ENCODE measurements at places on chromosomes 6 and 20. TPM values are rescaled to one million over a fixed set of nuclear protein-coding genes. Genes with fewer than 3 reads are reported as not detected.

HNF4A gene
- not detected for total RNA-seq

WFDC5 gene
- not detected for total RNA-seq

AGPAT4 gene
- total RNA-seq = 1.7 TPM

PSORS1C1 gene
- 1.5 TPM for total RNA-seq

TSBP1 gene
- total RNA-seq = not detected

GRCh38 chr6:34836451-34836850, 44.6 kb downstream of the BLTP3A start:
- no peak for DNase-seq

DNA sequence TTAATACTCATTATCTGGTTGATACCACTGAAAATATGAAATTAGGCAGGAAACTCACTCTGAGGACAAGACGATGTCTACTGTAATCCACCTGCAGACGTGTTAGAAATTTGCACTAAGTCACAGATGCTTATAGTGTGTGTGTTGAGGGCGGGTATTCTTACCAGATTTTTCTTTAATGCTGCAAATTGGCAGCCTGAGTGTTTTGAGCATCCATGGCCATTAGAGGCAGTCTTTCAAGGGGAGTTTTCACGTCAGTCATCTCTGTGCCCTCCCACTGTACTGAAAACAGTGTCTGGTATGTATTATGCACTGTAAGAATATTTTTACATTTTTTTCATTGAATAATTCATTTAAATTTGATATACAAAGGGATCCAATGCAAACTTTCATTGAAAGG, 266.5 kb upstream of the QKI start:
- no peak for DNase-seq

- no peak for DNase-seq
These were observed 287.1 kb downstream of the BTBD9 start for GRCh38 chr6:38352636-38353035.

- no peak for DNase-seq
These were observed 39.5 kb upstream of the PCMTD2 start for GRCh38 chr20:64216036-64216435.

DNA sequence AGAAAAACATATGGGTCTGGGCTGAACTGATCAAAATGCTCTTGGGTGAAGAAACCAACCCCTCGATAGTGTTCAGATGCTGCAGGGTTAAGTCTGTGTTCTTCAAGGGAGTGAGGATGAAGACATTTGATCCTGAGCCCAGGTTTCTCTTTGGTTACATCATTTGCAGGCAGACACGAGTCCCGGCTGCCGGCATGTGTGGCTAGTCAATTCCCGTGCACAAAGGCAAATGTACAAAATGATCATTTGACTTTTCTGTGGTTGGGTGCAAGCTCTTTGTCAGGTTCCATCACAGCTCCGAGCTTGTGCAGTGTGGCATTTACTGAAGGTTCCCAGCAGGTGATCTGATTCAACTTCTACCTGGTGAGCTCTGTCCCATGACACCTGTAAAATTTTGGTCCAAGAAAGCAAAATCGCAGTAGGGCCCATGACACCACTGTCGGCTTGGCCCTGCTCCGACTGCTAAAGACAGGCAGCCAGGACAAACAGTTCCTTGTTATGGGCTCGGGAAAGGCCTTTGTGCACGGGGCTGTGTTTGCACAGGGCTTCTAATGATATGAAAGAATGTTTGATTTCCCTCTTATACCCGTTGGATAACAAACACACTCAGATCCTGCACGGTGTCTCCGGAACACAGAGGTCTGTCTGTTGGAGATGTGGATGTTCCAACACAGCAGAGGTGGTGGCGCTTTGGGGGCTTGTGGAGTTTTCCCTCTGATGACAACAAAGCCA, 46.9 kb downstream of the GJA10 start:
- DNase-seq = peak; percentile 46

- DNase-seq = no peak
These were observed 863.4 kb downstream of the DHX35 start for GRCh38 chr20:39825524-39825923.

- DNase-seq = no peak
These were observed 24.8 kb upstream of the APMAP start for GRCh38 chr20:25017257-25017803.

DNA sequence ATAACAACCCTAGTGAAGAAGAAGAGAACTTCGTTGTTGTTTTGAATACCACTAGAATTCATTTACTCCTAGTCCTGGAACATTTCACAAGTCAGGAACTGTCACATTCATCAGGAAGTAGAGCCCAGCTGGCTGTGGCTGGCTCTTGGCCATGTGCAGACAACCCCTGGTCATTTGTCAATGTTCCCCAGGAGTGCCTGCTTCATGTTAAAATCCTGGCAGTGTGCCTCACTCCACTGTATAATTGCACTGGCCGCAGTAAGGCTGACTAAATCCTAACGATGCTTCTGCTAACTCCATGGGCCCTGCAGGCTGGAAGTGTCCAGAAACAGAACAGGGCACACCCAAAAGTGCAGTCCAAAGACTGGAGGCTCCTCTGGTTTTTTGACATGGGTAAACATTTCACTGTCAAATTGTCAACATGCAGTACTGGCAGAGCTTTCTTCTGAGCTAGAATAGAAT, 41.5 kb upstream of the ADGRF1 start:
- peak; percentile 94 for DNase-seq

GRCh38 chr6:126300735-126301134, 39.2 kb upstream of the CENPW start:
- DNase-seq = no peak

Measured in left ventricle myocardium superior (tissue), 1 donor.